ENCODE measurements at places on chromosomes 1 and 21. TPM values are rescaled to one million over a fixed set of nuclear protein-coding genes. Genes with fewer than 3 reads are reported as not detected.

DNA sequence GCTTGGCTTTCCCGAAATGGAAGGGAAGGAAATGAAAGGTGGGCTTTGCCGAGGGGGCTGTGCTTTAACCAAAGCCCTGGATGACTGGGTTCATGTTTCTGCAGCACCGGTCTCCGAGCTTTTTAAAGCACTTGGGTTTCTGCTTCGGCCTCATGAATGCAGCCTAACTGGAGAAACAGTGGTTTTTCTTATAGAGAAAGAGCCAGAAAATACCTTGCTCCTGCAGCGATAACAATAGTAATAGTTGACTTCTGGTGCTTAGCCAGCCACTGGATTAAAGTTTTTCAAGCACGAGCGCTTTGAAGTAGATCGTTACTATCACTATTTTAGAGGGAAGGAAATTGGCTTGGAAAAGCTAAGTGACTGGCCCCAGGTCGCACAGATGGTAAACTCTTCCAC lies 500 bp upstream of the DOCK7 start:
- peak overlapping the region; percentile 80 for H3K4me3 ChIP-seq
- H3K27me3 ChIP-seq, result no peaks in the 10 kb centered on the region
- DNase-seq, result no peak
- no peaks in the 10 kb centered on the region for H3K36me3 ChIP-seq
- peak overlapping the region; percentile 75 for H3K27ac ChIP-seq

GRCh38 chr1:118204648-118205047 lies 19.6 kb upstream of the SPAG17 start:
- H3K27ac ChIP-seq, result no peak overlapping the region
- no peak for DNase-seq

- H3K27me3 ChIP-seq, result no peaks in the 10 kb centered on the region
- no peak overlapping the region for H3K27ac ChIP-seq
- DNase-seq, result no peak
- H3K4me3 ChIP-seq, result no peak overlapping the region
- no peaks in the 10 kb centered on the region for H3K4me1 ChIP-seq
These were observed 265.9 kb upstream of the FAM78B start for GRCh38 chr1:166432655-166433054.

- no peak overlapping the region for H3K27ac ChIP-seq
- H3K27me3 ChIP-seq, result no peaks in the 10 kb centered on the region
- no peak for DNase-seq
- H3K4me1 ChIP-seq, result no peaks in the 10 kb centered on the region
- H3K36me3 ChIP-seq, result no peaks in the 10 kb centered on the region
- no peak overlapping the region for H3K4me3 ChIP-seq
These were observed 286.0 kb downstream of the ADGRL2 start for GRCh38 chr1:82086739-82087138.

DNA sequence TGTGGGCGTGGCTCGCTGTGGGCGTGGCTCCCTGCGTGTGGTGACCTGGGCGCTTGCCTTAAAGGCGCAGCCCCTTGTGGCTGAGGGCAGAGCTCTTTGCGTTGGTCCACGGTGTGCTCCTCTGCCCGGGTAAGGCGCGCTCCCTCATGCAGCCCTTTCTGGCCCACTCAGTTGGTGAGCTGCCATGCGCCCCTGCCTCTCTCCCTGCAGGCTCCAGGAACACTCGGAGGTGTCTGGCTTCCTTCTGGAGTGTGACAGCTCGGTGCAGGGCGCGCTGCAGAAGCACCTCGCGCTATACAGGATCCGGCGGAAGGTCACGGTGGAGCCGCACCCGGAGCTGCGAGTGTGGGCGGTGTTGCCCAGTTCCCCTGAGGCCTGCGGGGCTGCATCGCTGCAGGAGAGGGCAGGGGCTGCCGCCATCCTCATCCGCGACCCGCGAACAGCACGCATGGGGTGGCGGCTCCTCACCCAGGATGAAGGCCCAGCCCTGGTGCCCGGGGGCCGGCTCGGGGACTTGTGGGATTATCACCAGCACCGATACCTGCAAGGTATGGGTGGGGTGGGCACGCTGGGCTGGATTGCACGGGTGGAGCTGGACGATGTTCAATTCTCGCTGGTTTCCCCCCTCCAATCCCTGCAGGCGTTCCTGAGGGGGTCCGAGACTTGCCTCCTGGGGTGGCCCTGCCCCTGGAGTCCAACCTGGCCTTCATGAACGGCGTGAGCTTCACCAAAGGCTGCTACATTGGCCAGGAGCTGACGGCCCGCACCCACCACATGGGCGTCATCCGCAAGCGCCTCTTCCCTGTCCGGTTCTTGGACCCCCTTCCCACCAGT lies 9.1 kb downstream of the IBA57 start:
- H3K27me3 ChIP-seq, result no peaks in the 10 kb centered on the region
- peak overlapping the region; percentile 34 for H3K4me3 ChIP-seq
- peak overlapping the region; percentile 84 for H3K27ac ChIP-seq
- peaks cover 8% of the 10 kb centered on the region for H3K36me3 ChIP-seq

GRCh38 chr21:36425286-36425685 lies 40.1 kb downstream of the CHAF1B start:
- H3K4me1 ChIP-seq, result peaks cover 2% of the 10 kb centered on the region
- H3K4me3 ChIP-seq, result no peak overlapping the region
- H3K27ac ChIP-seq, result no peak overlapping the region
- H3K36me3 ChIP-seq, result no peaks in the 10 kb centered on the region
- DNase-seq, result peak; percentile 19
- H3K27me3 ChIP-seq, result no peaks in the 10 kb centered on the region

RHD gene
- not detected for total RNA-seq

DNA sequence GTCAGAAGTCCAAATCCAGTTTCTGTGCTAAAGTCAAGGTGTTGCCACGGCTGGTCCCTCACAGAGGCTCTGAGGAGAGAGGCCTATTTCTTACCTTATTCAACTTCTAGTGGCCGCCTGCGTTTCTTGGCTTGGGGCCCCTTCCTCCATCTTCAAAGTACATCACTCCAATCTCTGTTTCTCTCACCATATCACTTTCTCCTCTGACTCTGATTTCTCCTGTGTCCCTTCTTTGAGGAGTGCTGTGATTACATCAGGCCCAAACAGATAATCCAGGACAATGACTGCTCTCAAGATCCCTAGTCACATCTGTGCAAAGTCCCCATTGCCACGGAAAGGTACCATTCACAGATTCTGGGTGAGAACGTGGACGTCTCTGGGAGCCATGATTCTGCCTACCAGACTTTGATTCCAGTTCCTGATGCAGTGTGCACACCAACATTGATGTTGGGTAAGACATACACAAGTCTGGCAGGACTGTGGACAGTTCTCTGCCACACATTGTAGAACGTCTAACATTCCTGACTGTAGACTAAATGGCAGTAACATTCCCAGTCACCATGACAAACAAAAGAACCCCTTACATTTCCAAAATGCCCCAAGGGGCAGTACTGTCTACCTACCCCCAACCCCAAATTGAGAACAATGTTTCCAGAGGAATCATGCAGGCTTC lies 43.0 kb upstream of the ITPKB start:
- no peaks in the 10 kb centered on the region for H3K36me3 ChIP-seq
- DNase-seq, result no peak
- H3K4me3 ChIP-seq, result no peak overlapping the region
- H3K4me1 ChIP-seq, result peaks cover 10% of the 10 kb centered on the region
- no peaks in the 10 kb centered on the region for H3K27me3 ChIP-seq

DNA sequence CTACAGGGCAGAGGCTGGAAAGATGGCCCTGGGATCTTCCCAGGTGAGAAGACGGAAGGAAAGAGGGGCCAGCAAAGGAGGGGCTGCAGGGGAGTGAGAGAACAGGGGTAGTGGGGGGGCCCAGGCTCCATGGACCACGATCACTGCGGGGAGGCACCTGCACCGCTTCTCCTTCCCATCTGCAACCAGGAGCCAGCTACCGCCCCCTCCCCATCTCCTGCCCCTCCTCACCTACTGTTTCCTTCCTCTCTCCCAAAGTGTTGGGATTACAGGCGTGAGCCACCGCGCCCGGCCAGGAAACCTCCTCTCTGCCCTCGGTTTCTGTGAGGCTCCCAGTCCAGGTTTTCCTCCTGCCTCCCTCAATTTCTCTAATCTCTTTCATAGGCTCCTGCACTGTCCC lies 19.4 kb downstream of the KIAA2013 start:
- no peak for DNase-seq
- H3K4me1 ChIP-seq, result no peaks in the 10 kb centered on the region
- H3K4me3 ChIP-seq, result no peak overlapping the region
- H3K36me3 ChIP-seq, result no peaks in the 10 kb centered on the region
- H3K27me3 ChIP-seq, result no peaks in the 10 kb centered on the region

DNA sequence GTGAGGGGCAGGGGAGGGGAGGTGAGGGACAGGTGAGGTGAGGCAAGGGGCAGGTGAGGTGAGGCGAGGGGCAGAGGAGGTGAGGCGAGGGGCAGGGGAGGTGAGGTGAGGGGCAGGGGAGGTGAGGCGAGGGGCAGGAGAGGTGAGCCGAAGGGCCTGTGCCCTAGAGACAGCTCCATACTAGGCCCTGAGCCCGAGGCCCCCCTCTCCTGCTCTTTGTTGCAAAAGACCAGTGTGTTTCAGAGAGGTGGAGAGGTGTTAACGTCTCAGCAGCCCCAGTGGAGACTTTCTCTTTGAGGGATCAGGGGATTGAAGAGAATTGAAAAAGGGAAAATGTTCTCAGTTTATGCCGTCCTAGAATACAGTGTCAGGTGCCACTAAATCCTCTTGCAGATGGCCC lies 44.2 kb downstream of the EPHB2 start:
- H3K4me1 ChIP-seq, result peaks cover 19% of the 10 kb centered on the region
- H3K36me3 ChIP-seq, result no peaks in the 10 kb centered on the region
- DNase-seq, result no peak
- H3K27me3 ChIP-seq, result no peaks in the 10 kb centered on the region
- no peak overlapping the region for H3K4me3 ChIP-seq
- H3K27ac ChIP-seq, result no peak overlapping the region

ANXA9 gene
- 1.2 TPM for total RNA-seq
